ENCODE measurements at places on chromosomes 13 and 19.

DNA sequence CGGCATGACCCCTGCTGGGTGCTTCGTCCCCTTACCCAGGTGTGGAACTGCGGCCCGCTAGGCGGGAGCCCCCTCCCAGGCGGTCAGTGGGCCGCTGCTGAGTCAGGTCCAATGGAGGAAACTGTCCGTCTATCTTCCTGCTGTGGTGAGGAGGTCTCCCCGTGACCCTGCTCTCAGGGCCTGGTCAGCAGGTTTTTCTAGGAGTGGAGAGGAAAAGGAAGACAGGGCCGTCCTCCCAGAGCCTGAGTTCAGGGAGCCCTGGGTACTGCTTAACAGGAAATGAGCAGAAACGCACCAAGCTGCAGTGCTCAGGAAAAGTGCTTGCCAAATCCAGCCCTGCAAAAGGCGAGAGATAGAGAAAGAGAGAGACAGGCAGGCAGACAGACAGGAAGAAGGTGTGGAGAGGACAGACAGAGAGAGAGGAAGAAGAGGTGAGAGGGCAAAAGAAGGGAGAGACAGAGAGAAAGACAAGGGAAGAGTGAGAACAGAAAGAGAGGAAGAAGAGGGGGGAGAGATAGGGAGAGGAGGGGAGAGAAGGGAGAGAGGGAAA is 10.3 kb downstream of the SH3GL1 start:
- peaks cover 39% of the 10 kb centered on the region for H3K4me1 ChIP-seq
- peak overlapping the region; percentile 11 for H3K4me3 ChIP-seq
- no peak for DNase-seq
- no peaks in the 10 kb centered on the region for H3K36me3 ChIP-seq
- H3K27ac ChIP-seq, result peak overlapping the region; percentile 83

DNA sequence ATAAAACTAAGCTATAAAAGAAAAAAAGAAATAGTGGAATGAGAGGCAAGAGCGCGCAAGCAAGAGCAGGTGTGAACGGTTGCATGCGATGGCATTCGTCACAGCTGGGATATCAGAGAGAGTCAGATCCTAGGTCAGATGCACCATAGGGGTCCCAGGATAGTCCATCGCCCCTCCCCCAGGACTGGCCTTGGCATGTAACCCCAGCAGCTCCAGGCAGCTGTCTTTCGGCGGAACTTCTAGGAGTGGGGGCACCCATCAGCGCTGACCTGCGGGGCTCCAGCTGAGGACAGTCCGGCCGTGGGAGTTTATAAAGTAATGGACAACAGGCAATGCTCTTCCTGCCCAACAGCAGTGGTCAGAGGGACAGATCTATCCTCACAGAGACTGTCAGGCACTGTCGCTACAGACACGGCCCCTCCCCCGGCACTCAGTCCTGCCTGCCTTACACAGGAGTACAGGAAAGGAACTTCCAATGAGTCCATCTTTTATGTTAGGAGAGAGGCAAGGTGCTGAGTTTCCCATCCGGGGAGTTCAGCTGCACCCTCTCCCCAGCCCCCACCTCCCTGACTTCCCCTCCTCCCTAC is 1.4 kb downstream of the SIAH3 start:
- no peak overlapping the region for H3K27ac ChIP-seq
- no peaks in the 10 kb centered on the region for H3K4me1 ChIP-seq
- DNase-seq, result no peak
- peak overlapping the region; percentile 59 for H3K4me3 ChIP-seq
- no peaks in the 10 kb centered on the region for H3K36me3 ChIP-seq

DNA sequence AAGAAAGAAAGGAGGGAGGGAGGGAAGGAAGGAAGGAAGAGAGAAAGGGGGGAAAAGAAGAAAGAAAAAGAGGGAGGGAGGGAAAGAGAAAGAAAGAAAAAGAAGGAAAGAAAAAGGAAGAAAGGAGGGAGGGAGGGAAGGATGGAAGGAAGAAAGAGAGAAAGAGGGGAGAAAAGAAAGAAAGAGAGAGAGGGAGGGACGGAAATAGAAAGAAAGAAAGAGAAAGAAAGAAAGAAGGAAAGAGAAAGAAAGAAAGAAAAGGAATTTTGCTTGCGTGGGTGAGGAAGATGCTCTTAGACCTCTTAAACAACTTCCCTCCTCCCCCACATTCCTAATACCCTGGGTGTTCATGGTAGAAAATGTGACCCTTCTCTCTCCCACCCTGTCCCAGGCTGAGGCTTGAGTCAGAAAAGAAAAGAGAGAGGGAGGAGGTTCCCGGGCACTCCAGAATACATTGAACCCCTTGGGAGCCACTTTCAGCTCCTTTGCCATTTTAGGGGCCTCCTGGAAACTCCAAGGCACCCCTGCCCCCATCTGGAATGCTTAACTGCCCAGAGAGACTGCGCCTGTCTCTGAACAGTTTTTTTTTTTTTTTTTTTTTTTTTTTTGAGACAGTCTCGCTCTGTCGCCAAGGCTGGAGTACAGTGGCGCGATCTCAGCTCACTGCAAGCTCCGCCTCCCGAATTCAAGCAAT is 9.2 kb upstream of the KANK3 start:
- peak overlapping the region; percentile 32 for H3K4me3 ChIP-seq
- no peaks in the 10 kb centered on the region for H3K4me1 ChIP-seq
- no peak for DNase-seq
- no peaks in the 10 kb centered on the region for H3K36me3 ChIP-seq
- no peaks in the 10 kb centered on the region for H3K27me3 ChIP-seq

- no peaks in the 10 kb centered on the region for H3K27me3 ChIP-seq
- H3K4me1 ChIP-seq, result no peaks in the 10 kb centered on the region
- H3K27ac ChIP-seq, result no peak overlapping the region
- DNase-seq, result no peak
Observed at GRCh38 chr19:31283701-31284100, 65.5 kb downstream of the TSHZ3 start.

DNA sequence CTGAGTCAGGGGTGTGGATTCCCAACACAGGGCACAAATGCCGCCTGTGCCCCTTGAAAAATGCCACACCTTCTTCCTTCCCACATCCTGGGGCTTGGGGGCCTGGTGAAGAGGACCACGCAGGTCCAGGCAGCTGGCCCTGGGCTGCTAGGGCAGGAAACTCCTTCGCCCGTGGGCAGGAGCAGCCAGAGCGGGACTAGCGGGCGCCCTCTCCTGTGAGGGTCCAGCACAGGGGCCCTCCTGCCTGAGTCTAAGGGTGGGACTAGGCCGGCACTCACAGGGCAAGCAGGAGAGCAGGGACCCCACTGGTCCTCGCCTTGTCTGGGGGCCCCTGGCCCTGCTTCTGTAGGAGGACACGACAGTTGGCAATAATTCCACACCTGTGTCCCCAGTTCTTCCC is 7.5 kb upstream of the CEBPA start:
- no peak for DNase-seq
- H3K4me3 ChIP-seq, result no peak overlapping the region
- H3K36me3 ChIP-seq, result no peaks in the 10 kb centered on the region
- no peaks in the 10 kb centered on the region for H3K4me1 ChIP-seq
- H3K27ac ChIP-seq, result no peak overlapping the region
